ENCODE measurements at places on chromosomes 16 and 17.

- DNase-seq: no peak
These were observed 22.1 kb downstream of the MPRIP start for GRCh38 chr17:17064322-17064721.

- no peak for DNase-seq
These were observed 79.0 kb downstream of the DYNLRB2 start for GRCh38 chr16:80619824-80620223.

- DNase-seq: no peak
These were observed 36.5 kb downstream of the IRF8 start for GRCh38 chr16:85935391-85935973.

DNA sequence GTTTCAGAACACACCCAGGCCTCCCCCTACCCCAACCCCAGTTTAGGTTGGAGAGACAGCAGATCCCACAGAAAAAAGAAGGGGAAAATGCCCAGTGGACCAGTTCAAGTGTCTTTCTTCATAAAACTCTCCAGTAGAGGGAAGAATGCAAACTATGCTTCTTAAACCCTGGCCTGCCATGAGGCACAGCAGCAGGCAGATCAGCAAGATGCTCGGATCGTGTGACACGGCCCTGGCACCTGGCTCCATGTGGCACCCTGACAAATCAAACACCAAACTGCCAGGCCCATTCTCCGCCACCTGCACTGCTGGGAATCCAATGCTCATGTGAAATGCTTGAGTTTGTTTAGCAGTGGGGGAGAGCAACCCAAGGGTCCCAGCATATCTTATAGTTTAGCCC is 166.8 kb downstream of the SOX9 start:
- no peak for DNase-seq

- DNase-seq: peak; percentile 79
These were observed 95.2 kb downstream of the CCDC182 start for GRCh38 chr17:57649731-57650484.

GRCh38 chr17:1022278-1023024 is 25.5 kb downstream of the TIMM22 start:
- DNase-seq: no peak

DNA sequence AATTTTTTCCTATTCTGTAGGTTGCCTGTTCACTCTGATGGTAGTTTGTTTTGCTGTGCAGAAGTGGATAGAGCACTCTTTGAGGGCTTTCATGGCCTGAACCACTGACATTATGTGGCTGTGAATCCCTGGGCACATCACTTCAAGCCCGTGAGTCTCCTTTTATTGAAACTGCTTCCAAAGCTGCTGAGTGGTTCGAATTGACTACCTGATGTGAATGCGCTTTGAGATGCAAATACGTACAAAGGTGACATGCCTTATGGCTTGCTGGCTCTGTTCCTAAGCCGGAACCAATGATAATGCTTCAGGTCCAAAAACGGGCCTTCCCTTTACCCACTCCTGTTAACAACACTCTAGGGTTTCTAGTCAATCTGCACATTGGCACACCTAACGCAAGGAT is 34.3 kb downstream of the ASPA start:
- DNase-seq: peak; percentile 47

DNA sequence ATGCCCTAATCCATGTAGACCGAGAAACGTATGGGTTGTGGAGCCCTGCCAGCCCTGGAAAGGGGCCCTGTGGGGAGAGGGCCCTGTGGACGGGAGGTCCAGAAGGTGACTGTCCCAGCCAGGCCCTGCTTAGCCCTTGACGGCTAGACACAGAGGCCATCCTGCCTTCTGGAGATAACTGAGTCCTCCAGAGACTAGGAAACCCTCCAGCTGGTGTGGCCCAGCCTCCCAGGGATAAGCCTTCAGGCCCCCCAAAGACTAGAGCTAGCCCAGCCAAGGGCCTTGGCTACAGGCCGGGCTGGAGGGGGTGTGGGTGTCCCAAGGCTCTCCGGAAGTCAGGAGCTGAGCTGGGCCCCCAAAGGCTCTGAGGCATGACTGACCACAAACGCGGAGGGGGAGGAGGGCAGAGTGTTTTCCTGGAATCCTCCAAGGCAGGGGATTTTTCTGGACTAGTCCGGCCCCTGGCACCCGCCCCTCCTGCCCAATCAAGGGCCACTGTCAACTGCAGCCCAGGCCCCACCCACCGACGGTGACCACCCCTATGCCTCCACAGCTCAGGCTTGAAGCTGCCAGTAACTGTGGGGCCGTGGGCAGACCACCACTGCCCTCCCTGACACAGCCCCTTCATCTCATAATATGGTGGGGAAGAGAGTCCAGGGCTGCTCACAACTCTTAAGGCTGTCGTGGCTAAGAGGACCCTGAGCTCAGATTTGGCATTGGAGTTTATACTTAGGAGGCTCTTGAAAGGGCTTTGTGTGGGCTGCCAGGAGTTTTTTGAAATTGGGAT is 885 bp upstream of the VASN start:
- no peak for DNase-seq

DNA sequence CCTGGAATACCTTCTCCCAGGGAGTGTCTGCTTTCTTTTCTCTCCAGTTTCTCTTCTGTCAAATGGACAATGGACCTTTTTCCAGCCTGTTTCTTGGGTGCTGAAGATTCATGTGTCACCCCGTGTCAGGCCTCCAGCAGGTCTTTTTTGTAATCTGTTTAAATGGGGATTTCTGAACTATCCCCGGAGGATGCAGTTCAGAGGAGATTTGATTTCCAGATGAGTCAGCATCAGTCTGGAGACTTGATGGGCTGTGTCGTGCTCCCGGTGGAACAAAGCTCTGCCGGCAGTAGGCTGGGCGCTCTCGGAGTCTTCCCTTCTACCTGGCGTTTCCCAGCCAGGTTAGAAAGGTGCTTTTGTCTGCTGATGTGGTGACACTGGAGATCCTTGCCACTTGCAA is 440.6 kb downstream of the HS3ST3B1 start:
- no peak for DNase-seq

- DNase-seq: no peak
These were observed 11.8 kb upstream of the KAT7 start for GRCh38 chr17:49776551-49777300.

- DNase-seq: no peak
These were observed 94.5 kb upstream of the FAM20A start for GRCh38 chr17:68695659-68696058.

DNA sequence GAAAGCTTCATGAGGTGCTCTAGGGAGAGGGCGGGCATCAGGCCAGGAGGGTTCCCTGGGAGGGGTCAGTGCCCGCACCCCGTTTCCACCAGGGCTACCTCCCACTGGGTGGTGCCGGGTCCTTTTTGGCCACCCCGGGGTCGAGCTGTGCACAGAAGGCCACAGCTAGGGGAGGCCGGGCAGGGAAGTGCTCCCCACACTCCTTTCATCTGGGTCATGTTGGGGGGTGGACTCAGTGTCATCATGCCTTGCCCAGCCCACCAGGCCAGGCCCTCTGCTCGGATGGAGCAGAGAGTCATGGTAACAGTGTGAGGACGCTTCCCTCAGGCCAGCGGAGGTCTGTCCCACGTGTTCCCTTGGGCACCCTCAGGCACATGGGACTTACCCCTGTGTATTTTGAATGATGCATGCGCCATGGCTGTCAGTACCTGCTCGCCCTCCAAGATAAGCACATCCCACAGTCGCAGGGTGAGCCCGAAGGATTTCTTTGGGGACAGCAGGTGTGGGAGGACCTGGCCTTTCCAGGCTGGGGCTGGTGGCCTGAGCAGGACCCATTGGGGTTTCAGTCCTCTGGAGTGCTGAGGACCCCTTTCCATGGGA is 46.4 kb downstream of the TNFRSF13B start:
- no peak for DNase-seq

GRCh38 chr17:34990921-34991365 is 10.6 kb downstream of the LIG3 start:
- no peak for DNase-seq

DNA sequence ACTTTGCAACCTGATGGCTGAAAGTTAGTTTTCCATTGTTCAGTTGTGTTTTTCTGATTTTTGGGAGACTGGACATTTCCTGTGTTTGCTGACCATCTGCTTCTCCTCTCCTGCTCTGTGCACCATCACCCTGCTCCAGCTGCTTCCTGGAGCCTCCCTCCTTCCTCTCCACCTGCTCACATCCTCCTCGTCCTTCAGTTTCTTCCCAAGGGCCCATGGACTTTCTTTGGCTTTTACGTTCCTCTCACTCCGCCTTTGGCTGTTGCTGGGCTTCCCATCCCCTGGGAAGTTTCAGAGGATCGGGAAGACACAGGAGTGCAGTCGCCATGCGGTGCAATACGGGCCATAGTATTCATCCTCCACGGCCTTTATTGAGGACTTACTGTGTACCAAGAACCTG is 61.6 kb downstream of the TNFRSF13B start:
- no peak for DNase-seq

DNA sequence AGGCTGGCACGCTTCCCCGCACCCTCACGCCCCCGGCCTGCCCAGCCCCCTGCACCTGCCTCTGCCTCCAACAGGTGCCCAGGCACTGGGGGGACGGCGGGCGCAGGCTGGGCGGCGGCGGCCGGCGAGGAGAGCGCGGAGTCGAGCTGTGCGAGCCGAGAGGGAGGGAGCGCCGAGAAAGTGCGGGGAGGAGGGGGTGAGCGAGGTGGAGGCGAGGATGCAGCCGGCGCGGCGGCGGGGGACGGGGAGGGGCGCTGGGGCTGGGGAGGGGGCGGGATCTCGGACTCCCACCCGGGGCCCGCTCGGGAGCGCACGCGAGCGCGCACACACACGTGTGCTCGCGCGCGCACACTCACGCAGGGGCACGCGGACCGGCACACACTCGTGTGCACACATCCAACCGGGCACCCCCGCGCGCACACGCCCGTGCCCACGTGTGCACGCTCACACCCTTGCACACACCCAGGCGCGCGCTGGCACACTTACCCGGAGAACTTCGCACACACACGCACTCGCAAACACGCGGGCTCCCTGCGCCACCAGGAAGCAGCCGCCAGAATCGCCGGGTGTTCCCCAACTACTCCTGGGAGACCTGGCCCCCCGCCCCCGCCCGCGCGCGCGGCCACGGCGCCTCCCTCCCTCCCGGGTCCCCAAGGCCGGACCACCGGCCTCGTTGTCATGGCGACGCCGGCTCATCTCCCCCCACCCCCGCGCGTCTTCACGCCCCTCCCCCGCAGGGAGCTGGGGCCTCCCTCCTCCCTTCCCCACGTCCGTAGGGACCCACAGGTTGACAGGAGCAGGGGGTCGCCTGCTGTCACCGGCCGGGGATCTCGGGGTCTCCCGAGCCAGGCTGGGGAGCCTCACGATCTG is at the start of gene DOC2A:
TSS of gene DOC2A (minus strand) at position 184 of the 870 bp plus-strand sequence. CDS start 805 bp downstream, outside the sequence.
- DNase-seq: no peak

DNA sequence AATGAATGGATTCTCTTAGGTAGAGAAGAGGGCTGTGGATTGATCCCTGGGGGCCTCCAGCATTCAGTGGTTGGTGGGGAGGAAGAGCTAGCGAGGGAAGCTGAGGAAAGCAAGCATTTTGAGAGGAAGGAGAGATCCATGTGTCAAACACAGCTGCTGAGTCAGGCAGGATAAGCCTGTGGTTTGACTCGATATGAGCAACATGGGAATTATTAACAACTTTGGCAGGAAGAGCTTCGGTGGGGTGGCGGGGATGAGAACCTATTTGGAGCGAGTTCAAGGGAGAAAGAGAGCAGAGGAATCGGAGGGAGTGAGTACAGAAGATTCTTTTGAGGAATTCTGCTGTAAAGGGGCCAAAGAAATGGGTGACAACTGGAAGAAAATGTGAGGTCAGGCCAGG is 59.5 kb upstream of the CDC42EP4 start:
- no peak for DNase-seq

DNA sequence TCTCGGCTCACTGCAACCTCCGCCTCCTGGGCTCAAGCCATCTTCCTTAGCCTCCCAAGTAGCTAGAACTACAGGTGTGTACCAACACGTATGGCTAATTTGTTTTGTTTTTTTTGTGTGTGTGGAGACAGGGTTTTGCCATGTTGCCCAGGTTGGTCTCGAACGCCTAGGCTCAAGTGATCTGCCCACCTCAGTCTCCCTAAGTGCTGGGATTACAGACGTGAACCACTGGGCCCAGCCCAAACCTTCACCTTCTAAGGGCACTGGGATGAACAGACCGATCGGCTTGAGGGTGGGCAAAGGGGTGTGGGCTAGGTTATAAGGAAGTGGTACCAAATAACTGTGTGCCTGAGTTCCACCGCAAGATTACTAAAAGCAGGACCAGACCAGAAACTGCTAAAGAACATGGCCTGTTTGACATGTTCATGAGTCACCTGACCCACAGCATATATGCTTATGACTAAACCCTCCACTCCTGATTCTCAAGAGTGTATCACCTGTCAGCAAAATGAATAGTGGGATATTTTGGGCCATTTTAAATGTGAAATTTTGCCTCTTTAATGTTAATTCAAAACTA is 8.1 kb downstream of the TMEM97 start:
- DNase-seq: no peak

GRCh38 chr17:71438631-71439146 is 682.1 kb upstream of the SOX9 start:
- no peak for DNase-seq

- DNase-seq: no peak
These were observed 11.8 kb upstream of the CIBAR2 start for GRCh38 chr16:85123891-85124635.

DNA sequence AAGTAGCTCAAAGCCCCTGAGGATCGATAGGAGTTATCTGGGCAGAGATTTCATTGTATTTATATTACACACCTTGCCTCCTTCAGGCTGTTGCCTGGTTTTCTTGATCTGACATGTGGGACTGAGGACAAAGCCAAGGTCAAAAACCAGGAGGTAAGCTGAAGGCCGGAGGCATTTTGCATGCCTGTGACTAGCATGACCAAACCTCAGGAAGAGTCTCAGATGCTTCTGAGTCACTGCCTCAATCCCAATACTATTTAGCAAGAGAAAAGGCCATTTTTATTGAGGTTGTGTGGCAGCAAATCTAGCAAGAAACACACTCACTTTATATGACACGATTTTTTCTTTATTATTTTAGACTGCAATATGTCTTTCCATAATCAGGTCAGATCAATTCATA is 968.1 kb downstream of the CDH11 start:
- DNase-seq: no peak

- DNase-seq: no peak
These were observed 410 bp upstream of the HOXB5 start for GRCh38 chr17:48593840-48594537.

DNA sequence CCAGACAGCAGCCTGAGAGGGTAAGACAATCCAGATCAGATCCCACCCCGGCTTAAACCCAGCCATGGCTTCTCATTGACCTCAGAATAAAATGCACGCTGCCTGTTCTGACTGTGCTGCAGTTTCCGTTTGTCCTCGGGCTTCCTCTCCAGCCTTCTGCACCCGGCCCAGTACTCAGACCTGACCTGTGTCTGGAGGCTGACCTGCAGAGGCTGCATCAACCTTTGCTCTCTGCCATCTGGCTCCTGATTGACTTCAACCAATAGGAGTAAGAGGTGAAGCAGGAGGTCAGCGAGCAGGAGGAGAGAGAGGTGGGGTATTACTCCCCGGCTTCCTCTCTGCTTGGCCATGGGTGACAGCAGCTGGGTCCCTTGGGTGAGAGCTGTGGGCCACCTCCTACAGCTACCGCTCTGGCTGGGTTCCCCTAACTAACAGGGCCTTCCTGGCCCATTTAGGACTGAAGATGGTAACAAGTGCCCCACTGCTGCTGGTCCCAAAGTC is 46.7 kb downstream of the C16orf82 start:
- DNase-seq: no peak

All from iPS DF 19.7 (cell line).